ENCODE measurements at places on chromosomes 7 and 10. TPM values are rescaled to one million over a fixed set of nuclear protein-coding genes. Genes with fewer than 3 reads are reported as not detected.
A peak's percentile ranks its signal among the peaks of the same experiment; 100 is the strongest.

DNA sequence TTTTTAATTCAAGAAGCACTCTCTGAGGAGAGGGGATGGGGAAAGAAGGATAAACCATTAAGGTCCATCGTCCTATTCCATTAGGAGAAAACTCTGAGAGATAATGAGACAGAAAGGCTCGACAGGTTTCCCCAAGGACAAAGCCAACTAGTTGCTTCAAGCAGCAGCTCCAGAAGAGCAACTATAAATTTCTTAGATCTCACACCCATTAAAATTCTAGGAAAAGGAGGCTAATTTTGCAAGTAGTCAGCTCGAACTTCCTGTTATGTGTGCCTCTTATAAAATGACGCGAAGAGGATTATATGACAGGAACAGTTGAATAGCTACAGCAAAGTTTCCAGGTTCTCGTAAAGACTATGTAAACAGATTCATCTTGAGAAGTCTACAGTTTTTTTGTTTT lies 52.0 kb upstream of the ST8SIA6 start:
- H3K4me3 ChIP-seq: no peak overlapping the region
- no peaks in the 10 kb centered on the region for H3K27me3 ChIP-seq
- DNase-seq: no peak
- no peak overlapping the region for H3K27ac ChIP-seq
- H3K36me3 ChIP-seq: no peaks in the 10 kb centered on the region

Gene SLC26A3
- total RNA-seq: not detected

DNA sequence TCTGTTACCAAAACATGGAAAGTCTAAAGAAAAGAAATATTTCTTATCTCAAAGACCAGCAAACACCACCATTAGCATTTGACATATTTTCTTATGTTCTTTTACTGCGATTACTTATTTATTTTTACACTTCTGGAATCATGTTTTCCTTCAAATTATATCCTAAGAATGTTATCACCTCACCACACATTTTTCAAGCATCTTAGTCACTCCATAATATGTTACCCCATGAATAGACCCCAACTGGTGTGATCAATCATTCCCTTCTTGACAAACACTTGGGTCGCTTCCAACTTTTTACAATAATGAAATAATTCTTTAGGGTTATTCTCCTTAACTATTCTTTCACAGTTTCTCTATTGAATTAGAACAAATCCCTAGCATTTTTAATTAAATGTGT lies 67.4 kb downstream of the AMPH start:
- no peaks in the 10 kb centered on the region for H3K36me3 ChIP-seq
- DNase-seq: no peak
- H3K27ac ChIP-seq: no peak overlapping the region
- H3K27me3 ChIP-seq: no peaks in the 10 kb centered on the region

- H3K27me3 ChIP-seq: no peaks in the 10 kb centered on the region
- H3K4me1 ChIP-seq: peaks cover 10% of the 10 kb centered on the region
- peak overlapping the region; percentile 80 for H3K27ac ChIP-seq
- H3K36me3 ChIP-seq: no peaks in the 10 kb centered on the region
- H3K4me3 ChIP-seq: no peak overlapping the region
Measured at GRCh38 chr10:116753759-116754158, 11.4 kb upstream of the HSPA12A start.

Data from thyroid gland (tissue), 4 donors.